Body of pancreas (tissue), 4 donors: ENCODE measurements at places on chromosomes 6 and 20. TPM values are rescaled to one million over a fixed set of nuclear protein-coding genes. Genes with fewer than 3 reads are reported as not detected.

DNA sequence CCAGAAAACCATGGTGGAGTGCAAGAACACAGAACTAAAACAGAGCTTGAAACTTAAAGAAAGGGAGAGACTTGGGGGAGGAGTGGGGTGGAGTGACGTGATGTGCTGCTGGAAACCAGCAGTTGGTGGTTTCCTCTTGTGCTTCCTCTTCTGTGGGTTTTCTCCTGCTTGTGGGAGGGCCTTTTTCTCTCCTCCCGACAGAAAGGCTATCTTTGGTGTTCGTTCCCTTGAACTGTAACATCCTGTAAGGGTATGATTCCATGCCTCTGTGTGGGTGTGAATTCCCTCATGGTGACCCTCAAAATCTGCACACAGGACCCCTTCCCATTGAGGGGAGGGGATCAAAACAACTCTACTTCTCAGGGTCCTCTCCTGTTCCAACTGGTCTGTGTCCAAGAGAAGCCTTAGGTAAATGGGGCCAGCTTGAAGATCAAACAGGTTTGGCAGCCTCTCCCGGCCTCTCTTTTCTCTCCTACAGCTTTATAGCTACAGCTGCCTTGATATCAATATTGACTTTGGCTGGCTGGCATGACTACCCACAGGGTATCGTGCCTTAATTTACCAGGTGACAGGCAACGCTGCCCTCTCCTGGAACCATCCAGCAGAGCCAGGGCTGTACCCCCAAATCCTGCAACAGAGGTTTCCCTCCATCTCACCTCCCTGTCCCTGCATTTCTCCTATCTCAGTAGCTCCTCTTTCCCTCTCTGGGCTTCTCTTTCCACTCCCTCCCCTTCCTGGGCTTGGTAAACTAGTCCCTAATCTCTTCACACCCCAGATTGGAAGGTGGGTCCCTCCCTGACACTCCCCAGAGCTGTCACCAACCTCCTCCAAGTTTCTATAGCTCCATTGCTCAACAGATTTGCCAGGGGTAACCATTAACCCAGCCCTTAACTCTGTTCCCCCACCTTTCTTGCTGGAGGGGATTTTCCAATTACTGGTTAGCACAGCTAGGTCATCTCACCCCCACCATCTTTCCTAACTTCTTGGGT, 1.5 kb upstream of the MSH5 start:
- H3K36me3 ChIP-seq: peaks cover 2% of the 10 kb centered on the region
- H3K27me3 ChIP-seq: no peaks in the 10 kb centered on the region
- peaks cover 58% of the 10 kb centered on the region for H3K4me1 ChIP-seq

DNA sequence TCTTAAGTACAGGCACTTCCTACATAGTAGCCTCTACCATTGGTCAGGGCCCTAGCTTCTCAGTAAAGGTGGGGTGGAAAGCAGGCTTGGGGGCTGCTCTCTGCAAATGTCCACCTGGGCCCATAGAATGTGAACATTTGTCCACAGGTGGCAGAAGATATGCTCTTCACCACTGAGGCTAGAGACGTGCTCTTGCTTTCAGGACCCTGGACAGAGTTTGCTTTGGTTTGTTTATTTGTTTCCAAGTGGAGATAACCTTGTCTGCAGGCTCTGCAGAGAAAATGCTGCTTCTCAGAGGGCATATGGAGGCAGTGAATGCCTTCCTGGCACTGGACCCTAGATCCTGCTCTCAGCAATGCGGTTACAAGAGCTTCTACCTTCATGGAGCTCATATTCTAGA, 129.0 kb downstream of the F13A1 start:
- no peaks in the 10 kb centered on the region for H3K36me3 ChIP-seq
- no peak for DNase-seq
- H3K27me3 ChIP-seq: no peaks in the 10 kb centered on the region
- H3K4me1 ChIP-seq: no peaks in the 10 kb centered on the region
- no peak overlapping the region for H3K27ac ChIP-seq

- no peak for DNase-seq
- H3K27ac ChIP-seq: no peak overlapping the region
- H3K36me3 ChIP-seq: no peaks in the 10 kb centered on the region
- H3K4me1 ChIP-seq: no peaks in the 10 kb centered on the region
- no peaks in the 10 kb centered on the region for H3K27me3 ChIP-seq
- H3K4me3 ChIP-seq: no peak overlapping the region
These were observed 1183.8 kb downstream of the HACE1 start for GRCh38 chr6:103675807-103676406.

GRCh38 chr6:57267586-57268293, 45.6 kb upstream of the RAB23 start:
- H3K27me3 ChIP-seq: no peaks in the 10 kb centered on the region
- no peaks in the 10 kb centered on the region for H3K4me1 ChIP-seq

DNA sequence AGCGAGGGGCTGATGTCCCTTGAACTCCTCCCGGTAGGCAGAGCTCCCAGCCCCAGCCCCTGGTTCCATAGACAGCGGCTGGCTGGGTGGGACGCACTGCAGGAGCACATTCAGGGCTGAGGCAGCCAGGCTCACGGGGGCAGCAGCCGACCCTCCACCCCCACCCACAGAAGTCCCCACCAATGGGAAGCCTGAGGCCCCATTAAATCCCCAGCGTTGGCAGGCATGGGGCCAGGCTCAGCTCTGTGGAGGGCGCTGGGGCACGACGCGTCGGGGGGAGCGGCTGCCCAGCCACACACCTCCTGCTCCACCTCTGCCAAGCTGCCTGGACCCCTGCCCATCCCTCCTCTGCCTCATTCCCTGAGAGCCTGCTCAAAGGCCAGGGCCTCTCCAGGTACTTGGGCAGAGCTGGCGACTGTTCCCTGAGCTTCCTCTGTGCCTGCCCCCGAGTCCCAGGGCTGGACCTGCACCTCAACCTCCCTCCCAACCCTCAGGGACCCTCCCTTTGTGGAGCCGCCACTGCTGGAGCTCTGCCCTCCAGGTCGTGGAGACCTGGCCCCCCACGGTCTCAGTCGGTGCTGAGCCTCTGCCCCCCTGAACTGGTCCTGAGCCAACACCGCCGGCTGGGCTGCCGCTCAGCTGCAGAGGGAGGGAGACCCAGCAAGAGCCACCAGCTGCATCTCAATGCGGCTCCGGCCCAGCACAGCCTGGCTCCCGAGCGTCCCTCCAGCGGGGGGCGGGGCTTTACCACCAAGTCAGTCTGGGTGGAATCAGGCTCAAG, 9.1 kb downstream of the CHRNA4 start:
- H3K4me3 ChIP-seq: no peak overlapping the region
- H3K27me3 ChIP-seq: peaks cover 3% of the 10 kb centered on the region
- H3K27ac ChIP-seq: no peak overlapping the region
- no peak for DNase-seq
- H3K4me1 ChIP-seq: no peaks in the 10 kb centered on the region

- H3K27ac ChIP-seq: no peak overlapping the region
- no peak for DNase-seq
- no peaks in the 10 kb centered on the region for H3K4me1 ChIP-seq
- no peaks in the 10 kb centered on the region for H3K36me3 ChIP-seq
These were observed 220.7 kb downstream of the FUT9 start for GRCh38 chr6:96236471-96236870.

DNA sequence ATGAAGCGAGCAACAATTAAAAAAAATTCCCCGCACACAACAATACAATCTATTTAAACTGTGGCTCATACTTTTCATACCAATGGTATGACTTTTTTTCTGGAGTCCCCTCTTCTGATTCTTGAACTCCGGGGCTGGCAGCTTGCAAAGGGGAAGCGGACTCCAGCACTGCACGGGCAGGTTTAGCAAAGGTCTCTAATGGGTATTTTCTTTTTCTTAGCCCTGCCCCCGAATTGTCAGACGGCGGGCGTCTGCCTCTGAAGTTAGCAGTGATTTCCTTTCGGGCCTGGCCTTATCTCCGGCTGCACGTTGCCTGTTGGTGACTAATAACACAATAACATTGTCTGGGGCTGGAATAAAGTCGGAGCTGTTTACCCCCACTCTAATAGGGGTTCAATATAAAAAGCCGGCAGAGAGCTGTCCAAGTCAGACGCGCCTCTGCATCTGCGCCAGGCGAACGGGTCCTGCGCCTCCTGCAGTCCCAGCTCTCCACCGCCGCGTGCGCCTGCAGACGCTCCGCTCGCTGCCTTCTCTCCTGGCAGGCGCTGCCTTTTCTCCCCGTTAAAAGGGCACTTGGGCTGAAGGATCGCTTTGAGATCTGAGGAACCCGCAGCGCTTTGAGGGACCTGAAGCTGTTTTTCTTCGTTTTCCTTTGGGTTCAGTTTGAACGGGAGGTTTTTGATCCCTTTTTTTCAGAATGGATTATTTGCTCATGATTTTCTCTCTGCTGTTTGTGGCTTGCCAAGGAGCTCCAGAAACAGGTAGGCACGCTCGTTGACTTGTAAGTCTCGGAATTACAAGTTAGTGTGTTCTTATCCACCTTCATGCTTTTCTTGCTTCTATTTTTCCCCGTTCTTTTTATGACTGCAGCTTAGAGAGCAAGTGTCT, at the start of gene EDN1:
TSS of gene EDN1 (plus strand) at position 429 of the 888 bp plus-strand sequence. CDS start at position 698, 269 bp downstream.
- no peak within 1 kb of the TSS for H3K4me3 ChIP-seq
- DNase-seq: peak; percentile 81
- peak within 1 kb of the TSS; percentile 72 for H3K27ac ChIP-seq

GRCh38 chr6:131510094-131510493, 62.9 kb upstream of the ARG1 start:
- H3K27ac ChIP-seq: no peak overlapping the region
- H3K4me1 ChIP-seq: no peaks in the 10 kb centered on the region
- H3K27me3 ChIP-seq: no peaks in the 10 kb centered on the region
- H3K36me3 ChIP-seq: no peaks in the 10 kb centered on the region
- no peak overlapping the region for H3K4me3 ChIP-seq

DNA sequence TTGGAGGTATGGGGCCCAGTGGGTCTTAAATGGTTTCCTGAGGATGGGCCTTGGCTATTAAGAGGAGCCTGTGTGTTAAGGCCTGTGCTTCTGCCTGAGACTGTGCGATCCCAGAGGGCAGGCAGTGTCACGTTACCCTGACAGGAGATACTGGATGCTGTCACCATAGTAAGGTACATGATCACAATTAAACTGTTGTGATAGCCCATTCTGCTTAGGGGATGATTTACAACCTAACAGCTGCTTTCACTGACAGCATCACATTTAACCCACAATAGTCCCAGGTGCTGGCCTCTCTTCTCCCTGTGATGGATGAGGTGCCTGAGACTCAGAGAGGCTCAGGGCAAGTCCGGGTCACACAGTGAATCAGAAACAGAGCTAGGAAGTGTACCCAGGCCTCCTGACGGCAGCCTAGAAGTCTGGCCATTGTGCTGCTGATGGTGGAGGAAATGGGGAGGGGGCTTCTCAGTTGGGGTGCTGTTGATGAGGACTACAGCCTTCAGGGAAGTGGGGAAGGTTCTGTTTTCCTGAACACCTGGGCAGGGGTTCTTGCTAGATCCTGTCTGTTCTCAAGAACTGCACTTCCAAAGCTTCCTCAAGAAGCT, 97.3 kb downstream of the MDGA1 start:
- no peaks in the 10 kb centered on the region for H3K27me3 ChIP-seq
- no peak overlapping the region for H3K27ac ChIP-seq
- H3K4me1 ChIP-seq: no peaks in the 10 kb centered on the region
- no peaks in the 10 kb centered on the region for H3K36me3 ChIP-seq

- H3K27me3 ChIP-seq: no peaks in the 10 kb centered on the region
- DNase-seq: no peak
- no peak overlapping the region for H3K4me3 ChIP-seq
- H3K27ac ChIP-seq: no peak overlapping the region
- H3K4me1 ChIP-seq: no peaks in the 10 kb centered on the region
- H3K36me3 ChIP-seq: no peaks in the 10 kb centered on the region
These were observed 25.0 kb downstream of the TMEM242 start for GRCh38 chr6:157298216-157298724.

GRCh38 chr6:105177556-105177955, 2.3 kb downstream of the POPDC3 start:
- DNase-seq: no peak
- no peak overlapping the region for H3K27ac ChIP-seq
- H3K27me3 ChIP-seq: peaks cover 13% of the 10 kb centered on the region
- no peaks in the 10 kb centered on the region for H3K36me3 ChIP-seq

- H3K4me1 ChIP-seq: no peaks in the 10 kb centered on the region
- H3K36me3 ChIP-seq: no peaks in the 10 kb centered on the region
- no peak overlapping the region for H3K4me3 ChIP-seq
These were observed 36.4 kb upstream of the SASH1 start for GRCh38 chr6:148306286-148306685.

- no peak overlapping the region for H3K27ac ChIP-seq
- no peaks in the 10 kb centered on the region for H3K4me1 ChIP-seq
- no peaks in the 10 kb centered on the region for H3K27me3 ChIP-seq
- no peak overlapping the region for H3K4me3 ChIP-seq
- no peak for DNase-seq
- no peaks in the 10 kb centered on the region for H3K36me3 ChIP-seq
These were observed 57.6 kb upstream of the UNC93A start for GRCh38 chr6:167233490-167233889.

- no peaks in the 10 kb centered on the region for H3K27me3 ChIP-seq
- no peak overlapping the region for H3K27ac ChIP-seq
- H3K4me3 ChIP-seq: no peak overlapping the region
- H3K36me3 ChIP-seq: no peaks in the 10 kb centered on the region
- DNase-seq: no peak
These were observed 13.4 kb downstream of the OR2B6 start for GRCh38 chr6:27970444-27970843.

DNA sequence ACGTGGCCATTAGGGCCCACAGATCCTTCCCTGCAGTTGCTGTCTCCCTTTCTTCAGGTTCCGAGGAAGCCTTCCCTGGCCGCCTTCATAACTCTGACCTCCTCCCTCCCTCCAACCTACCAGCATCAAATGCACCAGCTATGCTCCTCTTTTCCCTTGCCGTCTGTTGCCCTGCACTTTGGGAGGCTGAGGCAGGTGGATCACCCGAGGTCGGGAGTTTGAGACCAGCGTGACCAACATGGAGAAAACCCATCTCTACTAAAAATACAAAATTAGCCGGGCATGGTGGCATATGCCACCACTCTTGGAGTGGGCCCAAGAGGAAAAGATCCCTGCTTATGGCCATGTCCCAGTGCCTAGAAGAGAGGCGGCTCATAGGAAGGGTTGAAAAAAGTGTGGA, 31.8 kb downstream of the RNASET2 start:
- no peak overlapping the region for H3K27ac ChIP-seq
- no peak overlapping the region for H3K4me3 ChIP-seq
- no peak for DNase-seq
- no peaks in the 10 kb centered on the region for H3K4me1 ChIP-seq

GRCh38 chr6:97187951-97188350, 95.1 kb downstream of the MMS22L start:
- H3K36me3 ChIP-seq: no peaks in the 10 kb centered on the region
- no peaks in the 10 kb centered on the region for H3K27me3 ChIP-seq
- no peaks in the 10 kb centered on the region for H3K4me1 ChIP-seq
- H3K4me3 ChIP-seq: no peak overlapping the region
- DNase-seq: no peak

SNX3 gene
- total RNA-seq: 77.0 TPM

SYCP2 gene
- 15.3 TPM for total RNA-seq

PTCRA gene
- total RNA-seq: not detected

TPD52L1 gene
- total RNA-seq: 101 TPM

ERVFRD-1 gene
- total RNA-seq: not detected

SALL4 gene
- 5.9 TPM for total RNA-seq

RPS6KA2 gene
- total RNA-seq: 24.4 TPM

SEC23B gene
- 36.3 TPM for total RNA-seq

AIF1 gene
- total RNA-seq: 7.3 TPM
